SK-N-DZ (cell line): ENCODE measurements at places on chromosomes 4 and X.

DNA sequence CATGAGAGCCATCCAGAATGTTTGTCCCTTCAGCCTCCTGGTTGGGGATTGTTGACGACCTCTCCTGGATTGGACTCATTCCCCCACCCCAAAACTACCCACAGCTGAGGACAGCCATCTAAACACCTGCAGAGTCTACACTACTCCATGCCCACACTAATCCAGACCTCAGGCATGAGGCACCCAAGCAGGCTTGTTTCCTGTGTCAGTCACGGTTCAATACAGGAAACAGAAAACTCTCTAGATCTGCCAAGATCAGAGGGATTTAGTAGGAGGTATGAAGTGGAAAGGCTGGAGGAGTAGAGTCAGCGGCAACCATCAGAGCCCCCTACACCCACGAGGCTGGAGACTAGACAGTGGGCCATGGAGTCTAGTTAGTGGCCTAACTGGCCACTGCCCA lies 37.7 kb downstream of the HAND2 start:
- DNase-seq, result no peak

DNA sequence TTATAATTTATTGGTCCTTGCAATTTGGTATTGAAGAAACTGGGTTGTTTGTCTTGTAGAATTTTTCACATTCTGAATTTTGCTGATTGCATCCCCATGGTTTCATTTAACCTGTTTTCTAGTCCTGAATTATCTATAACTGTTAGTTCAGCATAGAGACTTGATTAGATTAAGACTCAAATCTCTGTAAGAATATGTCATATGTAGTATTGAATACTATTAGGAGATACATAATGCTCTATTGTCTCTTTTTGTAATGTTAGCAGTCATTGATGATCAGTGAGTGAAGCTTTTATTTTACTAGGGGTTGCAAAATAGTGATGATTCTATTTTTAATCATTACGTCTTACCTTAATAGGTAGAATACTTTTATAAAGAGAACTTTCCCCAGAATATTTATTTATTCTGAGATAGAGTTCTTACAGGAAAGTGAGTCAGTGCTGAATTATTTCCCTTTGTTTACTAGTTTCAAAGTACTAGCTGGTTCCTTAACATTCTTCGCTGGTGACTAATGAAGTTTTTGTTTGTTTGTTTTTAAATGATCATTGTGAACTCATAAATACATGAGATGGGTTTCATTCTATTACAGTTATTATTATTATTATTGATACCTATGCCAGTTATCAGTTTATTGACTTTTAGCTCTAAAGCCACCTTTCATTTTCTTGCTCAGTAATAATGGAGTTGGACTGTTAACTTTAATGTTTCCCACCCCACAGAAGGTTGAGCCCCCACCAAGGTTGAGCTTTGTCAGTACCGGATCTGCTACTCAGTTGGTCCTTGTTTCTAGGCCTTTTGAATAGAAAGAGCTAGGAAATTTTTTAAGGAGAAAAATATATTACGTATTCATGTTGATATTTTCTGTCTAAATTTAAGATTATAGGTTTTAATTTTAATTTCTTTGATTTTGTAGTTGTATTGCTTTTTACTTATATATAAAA lies 102.3 kb downstream of the LARP1B start:
- no peak for DNase-seq

GRCh38 chr4:180650273-180650672 lies 1592.9 kb upstream of the TENM3 start:
- no peak for DNase-seq

DNA sequence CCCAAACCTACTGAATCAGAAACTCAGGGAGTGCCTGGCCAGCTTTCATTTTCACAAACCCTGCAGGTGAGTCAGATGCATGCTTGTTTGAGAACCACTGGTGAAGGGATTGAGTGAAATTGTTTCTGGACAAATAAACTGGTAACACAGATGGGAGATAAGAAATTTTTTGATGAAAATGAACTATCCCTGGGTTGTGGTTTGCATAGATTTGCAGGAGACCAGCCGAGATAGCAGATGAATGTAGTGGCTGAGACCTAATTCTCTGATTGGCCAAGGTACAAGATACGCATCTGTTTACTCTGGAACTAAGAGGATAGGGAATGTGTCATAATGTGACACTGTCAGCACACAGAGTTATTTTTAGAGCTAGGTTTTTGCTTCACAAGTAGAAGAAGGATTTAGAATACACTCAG lies 117.8 kb upstream of the NOCT start:
- DNase-seq, result no peak

GRCh38 chr4:167233685-167234315 lies 494 bp downstream of the SPOCK3 start:
- peak; percentile 3 for DNase-seq
